Muscle of back (tissue), 13 donors: ENCODE measurements at places on chromosomes 13 and 19. TPM values are rescaled to one million over a fixed set of nuclear protein-coding genes. Genes with fewer than 3 reads are reported as not detected.

Gene URI1
- polyA plus RNA-seq, result 84.0 TPM

GRCh38 chr19:39264306-39265290, 3.6 kb upstream of the IFNL2 start:
- DNase-seq, result no peak

- no peak for DNase-seq
These were observed 5.4 kb upstream of the PLAUR start for GRCh38 chr19:43675269-43675879.

DNA sequence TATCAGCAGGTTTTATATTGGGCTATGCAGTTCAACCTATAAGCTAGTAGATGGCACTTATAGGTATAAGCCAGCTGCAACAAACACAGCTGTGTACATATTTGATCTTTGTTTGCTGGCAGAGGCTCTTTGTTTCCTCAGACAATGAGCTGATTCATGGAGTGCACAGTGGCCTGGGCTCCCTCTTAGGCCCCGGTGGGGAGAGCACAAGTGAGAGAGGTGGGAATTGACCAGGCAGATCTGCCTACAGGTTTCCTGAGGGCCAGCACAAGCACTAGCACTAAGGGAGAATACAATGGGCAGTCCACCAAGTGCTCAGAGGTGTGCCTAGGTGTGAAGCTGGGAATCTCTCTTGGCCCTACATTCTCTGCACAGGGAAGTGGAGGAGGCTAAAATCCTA, 1390.7 kb downstream of the SLITRK5 start:
- no peak for DNase-seq
